Activated CD4-positive, alpha-beta T cell treated with anti-CD3 and anti-CD28 coated beads for 36 hours (primary cell): ENCODE measurements at places on chromosomes 5 and 9. TPM values are rescaled to one million over a fixed set of nuclear protein-coding genes. Genes with fewer than 3 reads are reported as not detected.

The CDKN2B-AS1 gene
- total RNA-seq: 0.23 TPM

The TPRN gene
- 5.8 TPM for total RNA-seq

DNA sequence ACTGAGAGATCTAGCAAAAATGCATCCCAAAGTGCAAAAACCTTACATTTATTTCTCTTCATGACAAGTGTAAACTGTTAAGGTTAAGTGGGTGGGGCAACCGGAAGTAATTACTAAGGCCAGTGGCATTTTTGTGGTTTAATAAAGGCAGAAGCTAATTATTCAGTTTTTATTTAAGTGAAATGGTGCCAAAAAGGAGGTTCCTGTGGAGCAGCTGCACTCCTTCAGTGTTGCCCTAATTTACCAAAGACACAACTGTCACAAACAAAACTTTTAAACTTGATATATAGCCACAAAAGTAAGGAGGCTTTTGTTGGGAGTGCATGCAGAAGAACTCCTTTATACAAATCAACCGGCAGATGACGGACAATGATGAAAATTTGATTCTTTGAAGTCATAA is 81.6 kb downstream of the NDUFS4 start:
- DNase-seq: no peak

DNA sequence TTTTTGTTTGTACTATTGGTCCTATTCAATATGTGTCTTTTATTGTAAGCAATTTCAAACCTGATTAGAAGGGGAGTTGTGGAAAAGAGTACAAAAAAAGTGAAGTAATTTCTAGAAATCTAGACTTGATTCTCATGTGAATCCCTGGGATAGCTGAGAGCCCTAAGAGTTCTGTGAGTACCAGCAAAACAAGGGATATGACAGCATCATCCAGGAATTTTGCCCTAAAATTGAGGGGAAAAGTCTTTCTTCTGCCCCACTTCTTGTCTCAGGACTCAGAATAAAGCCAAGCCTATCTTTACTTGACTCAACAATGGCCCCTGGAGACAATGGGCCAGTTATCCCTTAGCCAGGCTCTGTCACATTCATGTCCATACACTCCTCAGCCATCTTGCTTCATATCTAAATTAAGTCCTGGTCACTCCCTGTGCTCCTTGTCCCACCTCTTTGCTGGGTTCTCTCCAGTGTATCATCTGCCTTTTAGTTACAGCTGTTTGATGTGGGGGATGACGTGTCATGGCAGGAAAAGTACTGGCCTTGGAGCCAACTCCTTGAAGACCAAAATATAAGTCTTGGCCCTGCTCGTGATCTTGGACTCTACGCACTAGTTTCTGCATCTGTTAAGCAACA is 81.2 kb downstream of the ADAMTS12 start:
- DNase-seq: no peak

DNA sequence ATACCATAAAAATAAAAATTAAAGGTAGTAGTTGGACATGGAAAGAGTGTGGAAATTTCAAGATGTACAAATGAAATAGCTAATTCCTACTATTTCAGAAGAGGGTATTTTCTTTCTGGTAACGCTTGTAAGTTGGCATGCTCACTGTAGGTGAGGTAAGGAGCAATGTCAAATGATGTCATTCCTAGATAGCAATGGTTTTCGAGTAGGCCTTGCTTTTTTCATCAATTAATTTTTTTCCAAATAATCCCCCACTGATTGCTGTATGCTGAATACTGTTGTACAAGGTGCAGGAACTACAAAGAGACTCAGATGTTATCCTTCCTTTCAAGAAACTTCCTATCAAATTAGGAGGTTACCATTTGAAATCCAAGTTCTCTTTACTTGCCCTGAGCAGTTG is 928 bp upstream of the SELENOP start:
- DNase-seq: no peak

GRCh38 chr9:16809912-16810610 is 60.4 kb downstream of the BNC2 start:
- no peak for DNase-seq

DNA sequence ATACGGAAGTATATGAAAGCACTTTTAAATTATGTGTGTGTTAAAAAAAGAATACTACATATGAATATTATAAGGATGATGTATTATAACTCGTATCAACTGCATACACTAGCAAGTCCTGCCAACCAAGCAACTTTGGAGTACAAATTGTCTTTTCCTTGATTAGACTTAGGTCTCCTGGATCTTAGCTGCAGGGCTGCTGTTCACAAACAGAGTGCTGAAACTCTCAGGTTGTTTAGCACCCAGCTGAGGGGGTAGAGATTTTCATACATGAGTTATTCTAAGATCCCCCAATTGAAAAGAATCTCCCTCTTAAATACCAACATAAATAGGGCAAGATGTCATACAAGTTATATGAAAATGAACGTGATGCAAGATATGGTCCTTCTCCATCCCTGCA is 149.8 kb upstream of the TNC start:
- no peak for DNase-seq

DNA sequence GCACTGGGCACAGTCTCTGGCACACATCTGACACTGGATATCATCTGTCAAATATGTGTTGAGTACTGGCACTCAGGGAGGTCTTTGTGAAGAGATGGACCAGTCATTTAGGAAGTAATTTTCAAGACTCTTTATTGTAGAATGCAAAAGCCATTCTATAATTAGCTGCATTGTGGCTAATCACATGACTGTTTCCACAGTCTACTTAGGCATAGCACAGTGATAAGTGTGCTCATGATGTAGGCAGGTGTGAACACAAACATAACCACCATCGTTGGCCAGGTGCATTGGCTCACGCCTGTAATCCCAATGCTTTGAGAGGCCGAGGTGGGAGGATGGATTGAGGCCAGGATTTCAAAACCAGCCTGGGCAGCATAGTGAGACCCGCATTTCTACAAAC is 62.2 kb downstream of the CFAP77 start:
- no peak for DNase-seq

GRCh38 chr9:128475867-128476266 is 20.1 kb downstream of the ODF2 start:
- no peak for DNase-seq

- DNase-seq: no peak
These were observed 99.8 kb downstream of the TENT4A start for GRCh38 chr5:6812800-6813731.
